Tibial artery (tissue), 4 donors: ENCODE measurements at places on chromosomes 6 and 20.

DNA sequence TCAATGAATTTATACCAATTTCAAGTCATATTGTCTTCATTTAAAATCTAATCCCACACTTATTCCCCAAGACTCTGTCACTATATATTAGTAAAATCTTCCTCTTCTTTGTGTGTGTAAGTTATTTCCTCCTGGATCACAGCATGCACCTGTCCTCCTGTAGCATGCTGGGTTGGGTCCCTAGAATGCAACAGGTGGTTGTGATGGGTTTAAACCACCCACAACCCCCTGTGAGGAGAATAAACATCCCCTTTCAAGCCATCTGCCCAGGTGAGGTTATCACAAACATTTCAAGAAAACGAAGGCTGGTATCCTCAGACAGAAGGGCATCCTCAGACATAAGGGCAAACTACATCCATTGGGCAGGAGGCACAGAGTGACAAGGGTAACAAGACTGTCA, 26.4 kb downstream of the DZANK1 start:
- H3K4me1 ChIP-seq: no peaks in the 10 kb centered on the region
- H3K27me3 ChIP-seq: no peaks in the 10 kb centered on the region
- no peaks in the 10 kb centered on the region for H3K36me3 ChIP-seq
- H3K27ac ChIP-seq: no peak overlapping the region
- no peak overlapping the region for H3K4me3 ChIP-seq

DNA sequence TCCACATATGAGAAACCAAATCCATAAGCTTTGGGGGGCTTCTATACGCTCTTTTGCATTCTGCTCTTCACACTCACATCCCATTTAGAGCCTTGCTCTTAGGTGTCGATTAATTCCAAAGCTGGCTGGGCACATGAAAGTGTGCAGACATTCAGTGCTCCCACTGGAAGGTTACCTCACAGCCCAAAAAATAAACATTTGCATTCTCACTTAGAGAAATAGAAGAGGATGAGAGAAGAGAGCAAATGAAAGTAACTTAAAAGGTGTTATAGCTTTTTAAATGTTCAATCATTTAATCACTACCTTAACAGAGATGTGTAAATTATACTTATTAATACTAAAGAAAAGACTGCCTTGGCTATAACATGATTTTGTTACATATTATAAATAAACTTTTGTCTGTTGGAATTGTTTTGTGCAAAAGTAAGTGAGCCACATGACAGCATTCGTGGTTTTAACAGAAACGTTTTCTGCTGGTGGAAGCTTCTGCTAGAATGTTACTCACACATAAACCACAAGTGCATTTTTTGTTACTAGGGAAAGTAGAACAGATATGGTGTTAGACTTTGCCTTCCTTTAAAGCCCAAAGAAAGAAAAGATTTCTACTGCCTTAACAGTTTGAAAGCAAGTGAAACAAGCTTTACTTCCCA, 116.7 kb downstream of the SIM1 start:
- H3K27ac ChIP-seq: no peak overlapping the region
- no peak overlapping the region for H3K4me3 ChIP-seq
- H3K27me3 ChIP-seq: no peaks in the 10 kb centered on the region
- H3K36me3 ChIP-seq: no peaks in the 10 kb centered on the region

- no peaks in the 10 kb centered on the region for H3K36me3 ChIP-seq
- no peaks in the 10 kb centered on the region for H3K27me3 ChIP-seq
Measured at GRCh38 chr6:29009358-29009757, 4.2 kb upstream of the ZNF311 start.

DNA sequence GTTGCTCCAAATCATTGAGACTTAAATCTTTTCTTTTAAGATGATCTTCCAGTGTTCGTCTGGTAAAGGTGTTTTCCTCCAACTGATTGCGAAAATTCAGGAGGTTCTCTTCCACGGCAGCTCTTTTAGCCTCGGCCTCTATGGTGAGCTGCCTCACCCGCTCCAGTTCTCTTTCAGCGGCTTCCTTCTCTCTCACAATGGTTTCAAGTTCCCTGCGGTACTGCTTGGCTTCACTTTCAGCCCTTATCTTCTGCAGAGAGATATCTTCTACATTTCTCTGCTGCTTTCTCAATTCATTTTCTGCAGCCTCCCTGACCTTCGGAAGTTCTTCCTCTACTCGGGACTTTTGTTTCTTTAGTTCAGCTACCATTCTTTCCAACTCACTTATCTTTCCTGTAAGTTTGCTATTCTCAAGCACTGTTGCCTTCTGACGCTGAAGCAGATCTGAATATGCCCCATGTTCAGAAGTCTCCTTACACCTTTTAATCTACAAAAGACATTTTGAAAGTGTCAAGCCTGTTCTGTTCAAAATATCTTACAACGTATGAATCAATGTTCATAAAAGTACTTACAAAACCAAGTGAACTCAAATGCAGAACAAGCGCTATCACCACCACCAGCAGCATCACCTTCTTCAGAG, 22.3 kb downstream of the DST start:
- no peaks in the 10 kb centered on the region for H3K4me1 ChIP-seq
- no peak for DNase-seq
- no peak overlapping the region for H3K4me3 ChIP-seq
- H3K36me3 ChIP-seq: peaks cover 66% of the 10 kb centered on the region
